CD4-positive, alpha-beta memory T cell (primary cell): ENCODE measurements at places on chromosomes 2 and 18.

GRCh38 chr18:79806976-79807841 lies 9.5 kb downstream of the KCNG2 start:
- H3K27ac ChIP-seq = no peak overlapping the region
- no peak overlapping the region for H3K4me3 ChIP-seq
- no peak for DNase-seq
- no peaks in the 10 kb centered on the region for H3K36me3 ChIP-seq
- H3K27me3 ChIP-seq = no peaks in the 10 kb centered on the region
- no peaks in the 10 kb centered on the region for H3K4me1 ChIP-seq

GRCh38 chr18:54020156-54020745 lies 204.2 kb downstream of the MBD2 start:
- DNase-seq = no peak
- no peaks in the 10 kb centered on the region for H3K4me1 ChIP-seq
- no peak overlapping the region for H3K4me3 ChIP-seq

DNA sequence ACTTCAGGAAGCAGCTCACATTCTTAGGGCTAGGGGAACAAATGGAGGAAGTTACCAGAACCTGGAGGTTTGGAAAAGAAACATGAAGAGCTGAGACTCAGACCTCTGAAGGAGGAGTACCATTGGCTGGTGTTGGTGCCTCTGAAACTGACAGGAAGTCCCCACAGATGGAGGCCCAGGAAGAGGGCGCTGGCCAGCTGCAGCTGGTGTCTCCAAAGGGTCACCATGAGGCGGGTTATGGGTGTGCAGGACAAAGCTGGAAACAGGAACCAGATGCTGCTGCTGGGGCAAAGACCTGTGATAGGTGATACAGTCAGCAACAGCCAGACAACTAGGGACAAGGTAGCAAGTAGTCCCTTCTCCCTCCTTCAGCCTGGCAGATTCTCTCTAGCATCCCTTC lies 136.5 kb upstream of the SERPINE2 start:
- no peaks in the 10 kb centered on the region for H3K4me1 ChIP-seq
- no peaks in the 10 kb centered on the region for H3K27me3 ChIP-seq
- no peak overlapping the region for H3K4me3 ChIP-seq
- H3K27ac ChIP-seq = no peak overlapping the region
- DNase-seq = no peak
- no peaks in the 10 kb centered on the region for H3K36me3 ChIP-seq

- H3K4me1 ChIP-seq = no peaks in the 10 kb centered on the region
- no peaks in the 10 kb centered on the region for H3K36me3 ChIP-seq
- H3K27me3 ChIP-seq = no peaks in the 10 kb centered on the region
- DNase-seq = no peak
- no peak overlapping the region for H3K4me3 ChIP-seq
Measured at GRCh38 chr2:1755436-1756191, 11.3 kb upstream of the PXDN start.

DNA sequence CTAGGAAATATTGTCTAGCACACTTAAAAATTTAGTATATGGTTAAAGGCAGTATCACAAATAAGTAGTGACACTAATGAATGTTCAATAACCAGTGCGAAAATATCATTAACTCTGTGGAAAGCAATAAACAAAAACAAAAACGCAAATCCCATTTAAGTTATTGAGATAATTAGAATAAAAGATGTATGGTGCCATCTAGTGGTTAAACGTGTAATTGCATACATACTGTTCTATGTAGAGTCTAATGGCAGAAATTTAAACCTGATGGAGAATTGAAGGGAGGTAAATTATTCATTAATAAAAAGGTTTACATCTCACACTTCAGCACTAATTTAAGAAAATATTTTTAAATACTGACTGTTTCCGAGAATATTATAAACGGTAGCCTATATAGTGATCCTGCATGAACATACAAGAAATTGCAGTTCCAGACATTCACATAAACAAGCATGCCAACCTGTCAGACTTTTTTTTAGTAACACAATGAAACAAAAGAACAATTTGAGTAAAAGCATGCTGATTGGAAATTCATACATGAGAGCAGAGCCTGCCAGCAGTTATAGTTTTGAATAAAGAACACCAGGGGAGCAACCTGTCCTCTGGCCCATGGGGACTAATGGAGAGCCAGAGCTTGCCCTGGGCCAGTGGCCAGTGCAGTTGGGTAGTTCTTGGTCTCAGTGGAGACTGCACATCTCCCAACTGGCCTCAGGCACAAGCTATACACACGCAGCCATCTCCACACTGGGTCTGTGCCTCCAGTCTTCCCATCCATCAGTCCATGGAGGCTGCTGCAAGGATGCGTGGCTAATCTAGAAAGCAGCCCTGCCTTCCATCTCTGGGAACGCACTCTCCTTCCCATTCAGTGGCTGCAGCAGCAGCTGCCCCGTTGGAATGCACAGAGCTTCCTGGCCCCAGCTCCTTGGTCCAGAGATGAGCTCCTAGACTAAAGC lies 28.0 kb downstream of the GCG start:
- H3K27me3 ChIP-seq = no peaks in the 10 kb centered on the region
- no peak overlapping the region for H3K27ac ChIP-seq
- H3K36me3 ChIP-seq = no peaks in the 10 kb centered on the region
- peaks cover 6% of the 10 kb centered on the region for H3K4me1 ChIP-seq
- H3K4me3 ChIP-seq = no peak overlapping the region

GRCh38 chr2:20110383-20110782 lies 59.0 kb upstream of the LAPTM4A start:
- no peaks in the 10 kb centered on the region for H3K4me1 ChIP-seq
- H3K4me3 ChIP-seq = no peak overlapping the region
- no peak overlapping the region for H3K27ac ChIP-seq
- no peaks in the 10 kb centered on the region for H3K36me3 ChIP-seq
- H3K27me3 ChIP-seq = no peaks in the 10 kb centered on the region

GRCh38 chr2:43047187-43047780 lies 179.1 kb downstream of the ZFP36L2 start:
- H3K4me1 ChIP-seq = peaks cover 16% of the 10 kb centered on the region
- H3K36me3 ChIP-seq = no peaks in the 10 kb centered on the region
- no peaks in the 10 kb centered on the region for H3K27me3 ChIP-seq
- DNase-seq = no peak
- no peak overlapping the region for H3K27ac ChIP-seq

- H3K27me3 ChIP-seq = no peaks in the 10 kb centered on the region
- no peak overlapping the region for H3K27ac ChIP-seq
- H3K4me3 ChIP-seq = no peak overlapping the region
- H3K36me3 ChIP-seq = peaks cover 53% of the 10 kb centered on the region
- no peaks in the 10 kb centered on the region for H3K4me1 ChIP-seq
Measured at GRCh38 chr2:47010176-47010575, 94.6 kb upstream of the MCFD2 start.

GRCh38 chr2:236360496-236360895 lies 96.3 kb upstream of the ASB18 start:
- H3K27ac ChIP-seq = no peak overlapping the region
- H3K36me3 ChIP-seq = no peaks in the 10 kb centered on the region
- no peak overlapping the region for H3K4me3 ChIP-seq
- no peak for DNase-seq
- peaks cover 18% of the 10 kb centered on the region for H3K4me1 ChIP-seq

GRCh38 chr2:109722026-109722425 lies 72.1 kb upstream of the RGPD5 start:
- H3K4me3 ChIP-seq = no peak overlapping the region
- H3K4me1 ChIP-seq = no peaks in the 10 kb centered on the region
- H3K27me3 ChIP-seq = no peaks in the 10 kb centered on the region
- H3K36me3 ChIP-seq = no peaks in the 10 kb centered on the region
- no peak overlapping the region for H3K27ac ChIP-seq

GRCh38 chr2:4110273-4110672 lies 406.9 kb downstream of the DCDC2C start:
- H3K4me3 ChIP-seq = no peak overlapping the region
- DNase-seq = no peak
- no peak overlapping the region for H3K27ac ChIP-seq
- no peaks in the 10 kb centered on the region for H3K27me3 ChIP-seq
- no peaks in the 10 kb centered on the region for H3K4me1 ChIP-seq

DNA sequence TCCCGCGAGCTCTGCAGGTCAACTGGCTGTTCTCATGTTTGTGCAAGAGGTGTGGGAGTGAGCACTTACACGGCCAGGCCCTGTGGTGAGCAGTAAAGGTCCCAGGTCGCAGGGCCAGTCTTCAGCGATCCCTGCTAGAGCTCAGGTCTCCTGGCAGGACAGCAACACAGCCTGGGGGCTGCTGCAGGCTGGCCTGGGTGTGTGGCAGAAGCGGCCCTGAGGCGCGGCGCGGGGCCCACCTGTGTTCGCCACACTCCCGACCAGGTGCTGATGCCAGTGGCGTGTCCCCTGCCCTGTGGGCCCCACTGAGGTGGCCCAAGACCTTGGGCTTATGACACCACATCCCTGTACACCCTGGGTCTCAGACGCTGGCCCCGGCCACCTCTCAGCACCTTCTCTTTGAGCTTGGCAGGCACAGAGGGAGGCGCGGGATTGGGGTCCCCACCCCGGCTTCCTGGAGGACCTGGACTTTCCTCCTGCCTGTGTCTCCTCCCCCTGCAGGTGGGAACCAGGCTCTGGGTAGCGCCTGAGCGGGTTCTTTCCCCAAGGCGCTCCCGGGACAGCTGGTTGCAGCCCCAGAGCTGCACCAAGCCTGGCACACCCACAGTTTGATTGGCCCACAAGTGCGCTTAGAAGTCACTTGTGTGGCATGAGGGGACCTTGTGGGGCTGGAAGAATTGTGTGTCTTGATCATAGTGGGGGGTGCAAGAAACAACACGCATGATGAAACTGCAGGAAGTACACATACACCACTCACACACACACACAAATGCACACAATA lies 59.2 kb downstream of the TWIST2 start:
- no peak overlapping the region for H3K27ac ChIP-seq
- H3K4me3 ChIP-seq = no peak overlapping the region
- no peaks in the 10 kb centered on the region for H3K36me3 ChIP-seq
- H3K27me3 ChIP-seq = no peaks in the 10 kb centered on the region
- no peaks in the 10 kb centered on the region for H3K4me1 ChIP-seq
- DNase-seq = no peak

DNA sequence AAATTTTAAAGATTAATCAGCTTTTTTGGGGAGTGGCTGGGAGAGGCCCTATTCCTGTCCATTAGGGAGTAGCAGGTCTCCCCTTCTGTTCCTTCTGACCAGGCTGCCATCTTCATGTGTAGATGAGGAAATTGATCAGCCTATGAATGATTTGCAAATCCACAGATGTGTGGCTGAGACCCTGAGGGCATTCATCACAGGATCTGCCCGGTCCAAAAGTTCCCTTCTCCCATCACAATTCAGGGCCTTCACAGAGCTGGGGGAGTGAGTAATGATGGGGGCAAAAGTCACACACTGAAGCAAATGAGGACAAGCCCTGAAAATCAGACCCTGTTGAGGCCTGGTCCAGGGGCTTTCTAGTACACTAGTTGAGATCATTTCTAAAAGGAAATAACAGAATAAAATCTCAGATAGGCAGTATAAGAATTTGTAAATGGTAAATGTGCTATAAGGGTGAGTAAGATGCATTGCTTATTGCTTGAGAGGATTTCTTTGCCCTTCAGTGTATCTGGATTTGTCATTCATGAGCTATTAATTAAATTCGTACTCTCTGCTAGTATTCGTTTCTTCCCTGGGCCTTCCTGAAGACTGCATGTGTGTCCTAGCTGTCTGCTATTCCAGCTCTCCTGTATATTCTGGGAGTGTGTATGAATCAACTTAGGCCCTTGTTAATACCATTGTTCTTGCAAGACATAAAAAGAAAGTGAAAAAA lies 53.2 kb downstream of the SETBP1 start:
- H3K4me1 ChIP-seq = peaks cover 24% of the 10 kb centered on the region
- H3K27ac ChIP-seq = no peak overlapping the region
- no peak for DNase-seq
- H3K4me3 ChIP-seq = no peak overlapping the region
- no peaks in the 10 kb centered on the region for H3K36me3 ChIP-seq

DNA sequence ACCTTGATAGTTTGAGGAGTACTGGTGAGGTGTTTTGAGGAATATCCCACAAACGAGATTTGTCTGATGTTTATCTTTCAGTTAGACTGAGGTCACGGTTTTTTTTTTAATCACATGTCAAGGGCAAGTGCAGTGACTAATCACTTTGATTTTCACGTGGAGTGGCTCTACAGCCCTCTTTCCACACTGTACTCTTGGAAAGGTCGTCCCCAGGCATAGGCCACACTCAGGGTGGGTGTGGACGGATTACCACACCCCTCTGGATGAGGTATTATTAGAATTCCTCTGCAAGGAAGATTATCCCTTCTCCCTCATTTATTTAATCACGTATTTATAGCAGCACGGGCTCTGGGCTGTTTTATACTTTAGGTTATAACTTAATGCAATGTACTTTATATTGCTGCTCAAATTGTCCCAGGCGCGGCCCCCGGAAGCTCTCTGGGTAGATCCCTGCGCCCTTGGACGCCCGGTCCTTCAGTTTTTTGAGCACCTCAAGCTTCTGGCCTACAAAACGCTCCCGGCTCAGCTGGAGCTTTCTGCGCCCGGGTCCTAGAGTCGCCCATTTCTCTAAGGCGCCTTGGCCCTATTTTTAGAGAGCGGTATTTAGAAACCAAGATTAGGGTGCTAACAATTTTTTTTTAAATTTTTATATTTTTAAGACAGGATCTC lies 515 bp upstream of the PLEKHB2 start:
- peak overlapping the region; percentile 64 for H3K4me3 ChIP-seq
- peak overlapping the region; percentile 95 for H3K27ac ChIP-seq
- H3K36me3 ChIP-seq = no peaks in the 10 kb centered on the region
- H3K27me3 ChIP-seq = no peaks in the 10 kb centered on the region
- H3K4me1 ChIP-seq = peaks cover 45% of the 10 kb centered on the region

DNA sequence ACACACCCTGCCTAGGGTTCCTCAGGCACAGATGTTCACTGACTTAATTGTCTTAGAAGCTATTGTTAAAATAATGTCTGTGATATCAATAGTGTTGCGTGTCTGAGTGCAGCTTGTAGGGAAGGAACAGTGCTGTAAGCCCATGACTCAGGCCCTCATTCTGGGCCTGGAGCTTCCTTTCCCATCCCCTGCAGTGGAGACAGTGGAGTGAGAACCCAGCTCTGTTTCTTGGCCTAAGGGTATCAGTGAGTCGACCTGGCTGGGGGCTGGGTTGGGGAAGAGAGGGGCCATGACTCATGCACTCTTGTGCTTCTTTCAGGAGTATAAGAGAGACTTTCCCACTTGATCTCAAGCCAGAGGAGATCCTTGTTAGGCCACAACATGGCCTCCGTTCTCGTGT lies 106.8 kb downstream of the HRH4 start:
- no peaks in the 10 kb centered on the region for H3K4me1 ChIP-seq
- no peak for DNase-seq
- H3K36me3 ChIP-seq = no peaks in the 10 kb centered on the region
- H3K4me3 ChIP-seq = no peak overlapping the region
- no peak overlapping the region for H3K27ac ChIP-seq

DNA sequence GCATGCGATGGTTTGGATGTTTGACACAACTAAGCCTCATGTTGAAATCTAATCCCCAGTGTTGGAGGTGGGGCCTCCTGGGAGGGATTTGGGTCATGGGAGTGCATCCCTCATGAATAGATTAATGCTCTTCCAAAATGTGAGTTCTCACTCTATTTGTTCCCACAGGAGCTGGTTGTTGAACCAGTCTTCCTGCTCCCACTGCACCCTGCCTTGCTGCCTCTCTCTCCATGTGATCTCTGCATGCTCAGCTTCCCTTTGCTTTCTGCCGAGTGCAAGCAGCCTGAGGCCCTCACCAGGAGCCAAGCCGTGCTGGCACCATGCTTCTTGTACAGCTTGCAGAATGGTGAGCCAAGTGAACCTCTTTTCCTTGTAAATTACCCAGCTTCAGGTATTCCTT lies 206.8 kb downstream of the VAPA start:
- H3K36me3 ChIP-seq = no peaks in the 10 kb centered on the region
- no peak for DNase-seq
- no peak overlapping the region for H3K4me3 ChIP-seq
- H3K4me1 ChIP-seq = no peaks in the 10 kb centered on the region
